Uterus (tissue), 4 donors: ENCODE measurements at places on chromosomes 12 and 14.

DNA sequence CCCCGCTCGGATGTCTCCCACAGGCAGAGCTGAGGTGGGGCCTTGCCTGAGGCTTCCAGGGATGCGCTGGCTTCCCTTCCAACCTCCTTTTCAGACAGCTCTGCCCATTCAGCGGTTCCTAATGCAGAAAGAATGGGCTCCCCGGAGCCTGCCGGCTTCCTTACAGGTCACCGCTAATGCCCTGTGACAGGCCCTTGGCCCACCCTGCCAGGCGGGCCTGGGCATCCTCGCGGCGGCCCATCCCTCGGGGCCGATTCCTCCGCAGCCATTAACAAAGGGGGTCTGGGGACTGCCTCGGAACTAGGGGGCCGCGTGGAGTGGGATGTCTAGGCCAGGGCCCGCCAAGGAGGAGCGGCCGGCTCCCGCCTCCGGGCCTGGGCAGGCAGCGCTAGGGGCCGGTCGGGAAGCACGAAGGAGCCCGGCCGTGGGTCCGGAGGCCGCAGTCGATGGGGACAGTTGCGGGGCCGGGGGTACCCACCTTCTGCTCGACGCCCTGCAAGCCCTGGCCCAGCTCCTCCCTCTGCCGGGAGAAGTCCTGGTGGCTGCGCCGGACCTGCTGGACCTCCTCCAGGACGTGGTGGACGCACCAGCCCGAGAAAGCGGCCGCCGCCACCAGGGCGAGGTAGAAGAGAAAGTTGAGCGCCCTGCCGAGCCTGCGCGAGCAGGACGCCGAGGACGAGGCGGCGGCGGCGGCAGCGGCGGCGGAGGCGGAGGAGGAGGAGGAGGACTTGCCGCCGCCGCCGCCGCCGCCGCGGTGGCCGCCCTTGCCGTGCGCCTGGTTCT lies 738 bp downstream of the CKAP4 start:
- DNase-seq, result peak; percentile 63

- no peak for DNase-seq
These were observed 24.2 kb downstream of the CRACR2A start for GRCh38 chr12:3728686-3729085.

- no peak for DNase-seq
These were observed 41.5 kb upstream of the GNG2 start for GRCh38 chr14:51818748-51819380.

DNA sequence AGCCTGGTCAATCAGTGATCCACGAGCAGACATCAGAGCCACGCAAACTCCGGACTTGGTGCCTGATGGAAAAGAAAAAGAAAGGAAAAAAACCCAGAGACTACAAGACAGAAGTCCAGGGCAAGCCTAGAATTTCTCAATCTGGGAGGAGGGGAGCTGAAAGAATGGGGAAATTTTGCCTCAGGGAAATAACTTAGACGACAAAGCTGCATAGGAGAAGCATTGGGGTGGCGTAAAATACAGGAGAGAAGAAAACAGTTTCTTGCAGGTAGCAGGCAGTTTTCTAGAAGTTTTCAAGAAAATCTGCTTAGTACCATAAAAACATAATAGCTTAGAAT lies 2.6 kb upstream of the SLC11A2 start:
- no peak for DNase-seq

DNA sequence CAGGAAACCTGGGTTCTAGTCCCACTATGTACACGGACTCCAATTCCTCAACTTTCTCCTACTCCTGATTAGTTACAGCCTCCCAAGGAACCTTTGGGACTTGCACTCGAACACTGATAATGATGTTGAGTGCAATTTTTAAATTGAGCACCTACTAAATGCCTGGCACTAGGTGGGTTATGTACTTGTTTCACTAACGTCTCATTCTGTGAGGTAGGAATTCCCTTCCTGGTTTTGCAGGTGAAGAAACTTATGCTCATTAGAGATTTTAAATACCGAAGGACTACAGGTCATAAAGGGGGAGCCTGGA lies 536 bp downstream of the PARPBP start:
- no peak for DNase-seq

DNA sequence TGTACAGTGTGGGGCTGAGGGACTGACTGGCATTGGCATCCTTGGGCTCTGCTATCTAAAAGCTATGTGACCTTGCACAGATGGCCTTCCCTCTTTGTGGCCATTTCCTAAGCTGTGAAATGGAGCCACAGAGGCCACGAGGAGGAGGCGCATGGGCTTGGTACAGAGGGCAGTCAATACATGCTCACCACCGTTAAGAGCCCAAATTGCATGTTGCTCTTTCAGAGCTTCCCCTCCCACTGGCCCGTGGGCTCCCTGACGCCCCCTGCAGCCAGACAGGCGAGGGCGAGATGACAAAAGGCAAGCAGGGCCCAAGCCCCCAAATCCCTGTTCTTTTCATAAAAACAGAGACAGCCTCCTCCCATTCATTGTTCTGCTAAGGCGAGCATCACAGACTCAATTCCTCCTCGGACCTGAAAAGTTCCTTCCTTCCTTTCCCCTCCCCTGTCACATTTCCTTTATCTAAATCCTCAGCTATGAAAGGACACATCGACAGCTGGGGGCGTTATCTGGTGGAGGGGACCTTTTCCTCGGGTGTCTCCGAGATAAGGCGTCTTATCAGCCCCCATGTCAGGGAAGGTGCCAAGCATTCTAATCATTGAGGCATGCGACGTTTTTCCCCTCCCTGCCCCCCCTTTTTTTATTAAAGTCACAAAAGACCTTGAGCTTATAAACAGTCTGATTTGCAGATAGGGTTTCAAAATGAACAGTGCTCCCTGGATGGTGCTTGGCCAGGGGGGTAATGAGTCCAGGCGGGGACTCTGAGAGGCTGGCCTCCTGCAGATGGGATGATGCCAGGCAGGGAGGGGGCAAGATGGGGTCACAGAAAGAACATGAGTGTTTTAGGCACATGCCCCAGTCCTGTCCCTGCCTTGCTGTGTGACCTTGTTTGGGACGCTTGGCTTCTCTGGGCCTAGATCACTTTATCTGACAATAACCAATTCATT lies 26.4 kb downstream of the FAM222A start:
- DNase-seq, result peak; percentile 3

GRCh38 chr12:53927220-53928029 lies 11.2 kb upstream of the HOXC13 start:
- DNase-seq, result no peak

GRCh38 chr14:51545396-51545795 lies 106.3 kb upstream of the FRMD6 start:
- DNase-seq, result no peak

DNA sequence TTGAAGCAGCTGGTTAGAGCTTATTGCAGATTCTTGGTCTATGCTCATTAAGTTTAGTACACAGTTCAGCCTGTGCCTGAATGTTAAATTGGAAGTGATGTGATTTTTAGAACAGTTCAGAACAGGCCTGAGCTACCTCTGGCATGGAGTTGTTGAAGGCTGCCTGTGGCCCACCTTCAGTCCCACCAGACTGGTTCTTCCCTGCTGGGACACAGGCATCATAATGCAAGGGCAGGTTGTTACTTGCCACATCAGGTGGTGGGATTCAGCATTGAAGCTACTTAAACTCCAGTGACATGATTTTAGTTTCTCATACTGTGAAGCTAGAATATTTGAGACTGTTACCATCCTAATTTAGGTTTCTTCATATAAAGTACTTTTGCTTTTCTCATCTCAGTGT lies 49.4 kb downstream of the PROX2 start:
- no peak for DNase-seq

GRCh38 chr12:13976880-13977279 lies 4.5 kb downstream of the GRIN2B start:
- no peak for DNase-seq

DNA sequence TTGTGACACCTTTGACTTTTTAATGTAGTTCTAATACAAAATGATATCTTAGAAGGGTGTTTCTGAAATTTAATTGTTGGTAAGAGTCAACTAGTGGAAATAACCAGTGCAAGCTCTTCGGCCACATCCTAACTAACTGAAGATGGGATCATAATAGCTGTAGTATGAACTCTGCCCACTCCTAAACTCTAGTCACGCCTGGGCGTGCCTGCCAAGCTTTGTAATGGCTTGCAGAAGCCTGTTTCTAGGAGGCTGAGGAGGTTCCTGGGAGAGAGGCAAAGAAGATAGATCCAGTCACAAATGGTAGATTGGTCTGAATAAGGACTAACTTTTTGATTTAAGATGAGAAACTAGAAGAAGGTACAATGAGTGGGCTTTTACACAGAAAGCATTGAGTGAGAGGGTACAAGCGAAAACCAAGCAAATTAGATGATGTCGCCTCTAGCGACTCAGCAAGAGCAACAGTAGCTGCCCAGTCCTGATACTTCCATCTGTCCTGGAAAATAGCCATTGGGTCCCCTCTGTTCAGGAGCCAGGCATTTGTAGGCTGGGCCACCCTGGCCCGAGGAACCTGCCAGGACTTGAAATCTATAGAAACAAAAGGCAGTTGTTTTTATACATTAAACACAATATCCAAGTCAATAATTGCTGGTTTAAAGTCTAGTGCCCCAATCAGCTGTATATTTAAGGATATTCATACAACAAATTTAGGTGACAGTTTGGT lies 148.8 kb downstream of the SLC38A4 start:
- no peak for DNase-seq

GRCh38 chr14:70189456-70190077 lies 816 bp upstream of the SLC8A3 start:
- no peak for DNase-seq

- peak; percentile 81 for DNase-seq
These were observed at the start of gene C1QL4 for GRCh38 chr12:49336645-49337584. Gene C1QL4 (minus strand): TSS chr12:49337188. CDS start chr12:49336477, 711 bp downstream.

DNA sequence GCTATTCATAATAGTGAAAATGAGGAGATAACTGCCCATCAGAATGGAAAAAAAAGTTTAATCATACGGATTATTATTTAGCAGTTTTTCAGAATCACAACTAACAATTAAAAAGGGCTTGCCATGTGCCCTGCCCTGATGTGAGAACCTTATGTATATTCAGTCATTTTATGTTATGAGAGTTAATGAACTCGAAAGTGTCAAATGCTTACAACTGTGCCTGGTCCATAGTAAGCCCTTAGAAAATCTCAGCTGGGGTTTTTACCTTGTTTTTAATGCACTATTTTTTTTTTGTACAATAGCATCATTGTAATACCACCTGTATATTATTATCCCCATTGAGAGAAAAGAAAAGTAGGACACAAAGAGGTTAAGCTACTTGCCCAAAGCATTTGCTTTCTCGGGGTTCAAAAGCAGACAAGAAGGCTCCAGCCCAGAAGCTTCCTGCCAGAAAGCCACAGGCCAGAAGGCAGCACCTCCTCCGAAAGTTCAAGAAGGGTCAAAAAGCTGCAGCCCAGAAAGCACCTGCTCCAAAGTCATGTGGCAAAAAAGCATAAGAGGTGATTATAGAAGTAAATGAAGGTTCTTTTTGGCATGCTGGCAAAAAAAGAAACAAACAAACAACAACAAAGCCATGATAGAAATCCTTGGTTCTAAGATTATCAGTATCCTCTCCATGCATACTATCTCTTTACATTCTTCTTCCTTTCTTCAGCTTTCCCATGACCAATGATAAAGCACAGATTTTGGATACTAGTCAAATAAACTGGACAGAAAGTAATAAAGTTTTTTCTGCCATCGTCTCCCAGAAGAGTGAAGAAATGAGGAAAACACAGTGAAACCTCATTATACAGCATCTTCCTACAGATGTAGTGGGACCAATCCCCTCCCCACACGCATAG lies 59.1 kb upstream of the NAP1L1 start:
- no peak for DNase-seq

DNA sequence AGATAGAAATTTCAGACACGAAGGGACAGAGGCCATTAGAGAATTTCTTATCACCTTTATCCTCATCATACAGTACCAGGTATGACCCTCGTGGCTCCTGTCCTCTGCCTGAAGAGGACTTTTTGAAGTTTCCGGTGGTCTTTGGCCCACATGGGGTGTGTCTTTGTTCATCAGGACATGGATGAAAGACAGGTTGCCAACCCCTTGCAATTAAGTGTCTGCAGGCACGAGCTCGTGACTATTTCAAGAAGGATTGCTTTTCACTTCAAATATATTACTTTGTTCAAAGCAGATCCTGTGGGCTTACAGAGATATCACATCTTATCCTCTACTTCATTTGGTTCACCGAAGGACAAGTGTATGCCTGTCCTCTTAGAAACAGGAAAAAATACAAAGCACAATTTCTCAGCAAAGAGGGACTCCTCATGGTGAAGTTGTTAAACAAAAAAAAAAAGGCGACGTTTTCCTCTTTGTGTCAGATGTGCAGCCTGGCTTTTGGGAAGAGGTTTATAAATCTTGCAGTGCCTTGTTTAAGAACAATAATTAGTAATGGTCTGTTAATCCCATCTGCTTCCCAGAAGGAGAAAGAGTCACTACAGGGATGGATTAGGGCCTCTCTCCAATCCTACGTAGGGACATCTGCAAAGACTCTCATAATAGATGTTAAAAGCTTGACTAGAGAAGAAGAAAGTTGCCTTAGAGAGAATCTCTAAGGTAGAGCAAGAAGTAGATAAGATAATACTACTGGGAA lies 13.5 kb upstream of the FAM234B start:
- no peak for DNase-seq

DNA sequence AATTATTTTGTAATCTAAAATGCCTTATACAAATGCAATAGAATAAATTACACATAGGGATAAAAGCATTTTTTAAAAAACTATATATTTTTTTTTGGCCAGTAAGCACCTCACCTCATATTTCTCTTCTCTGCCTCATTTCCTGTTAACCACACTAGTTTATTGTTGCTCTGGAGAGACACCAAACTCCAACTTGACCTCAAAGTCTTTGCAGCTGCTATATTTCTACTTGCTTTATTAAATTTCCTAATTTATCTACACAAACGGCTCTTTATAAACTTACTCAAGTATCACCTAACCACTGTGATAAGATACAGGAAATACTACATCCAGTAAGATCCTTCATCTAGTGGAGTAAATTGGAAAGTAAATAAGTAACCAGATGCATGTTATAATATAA lies 622.3 kb downstream of the C12orf50 start:
- DNase-seq, result no peak
